Heart left ventricle (tissue), 16 donors: ENCODE measurements at places on chromosomes 5 and 9. TPM values are rescaled to one million over a fixed set of nuclear protein-coding genes. Genes with fewer than 3 reads are reported as not detected.

GRCh38 chr5:67659288-67659687 is 462.7 kb upstream of the CD180 start:
- DNase-seq: no peak

- no peak for DNase-seq
Observed at GRCh38 chr9:33393581-33393980, 8.8 kb downstream of the AQP7 start.

DNA sequence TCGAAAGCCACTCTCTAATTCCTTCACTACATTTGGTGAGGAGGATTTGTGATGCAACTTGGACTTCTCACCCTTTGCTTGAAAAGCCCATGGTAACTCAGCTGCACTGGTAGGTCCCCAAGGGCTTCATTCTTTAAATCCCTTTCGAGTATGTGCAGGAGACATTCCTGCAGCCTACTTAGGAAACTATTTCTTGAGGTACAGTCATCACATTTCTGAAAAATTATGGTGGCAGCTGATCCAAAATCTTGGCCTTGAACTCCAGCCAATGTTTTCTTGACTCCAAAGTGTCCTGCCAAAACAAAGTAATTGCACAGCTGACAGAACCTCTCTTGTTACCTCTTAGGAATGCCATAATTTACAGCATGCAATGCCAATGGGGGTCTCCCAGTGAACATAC is 99.7 kb downstream of the NPR3 start:
- DNase-seq: no peak

- no peak for DNase-seq
Observed at GRCh38 chr5:88489364-88489763, 220.7 kb upstream of the TMEM161B start.

DNA sequence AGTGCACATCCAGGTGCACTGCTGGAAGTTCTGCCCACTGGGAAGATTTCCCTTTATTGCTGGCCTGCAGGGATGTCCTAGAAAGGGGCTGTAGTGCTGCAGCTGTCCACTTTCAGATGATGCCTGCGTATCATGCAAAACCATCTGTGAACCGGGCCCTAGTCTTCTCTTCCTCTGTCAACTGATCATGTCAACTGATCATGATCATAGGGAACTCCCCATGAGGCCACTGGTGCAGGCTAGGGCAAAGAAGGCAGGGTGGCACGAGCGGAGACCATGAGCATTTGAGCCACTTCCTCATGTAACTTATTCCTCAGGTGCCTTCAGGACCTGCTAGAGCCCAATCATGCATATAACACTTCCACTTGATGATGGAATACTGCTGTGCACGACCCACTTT is 4.5 kb upstream of the HSDL2 start:
- no peak for DNase-seq

- no peak for DNase-seq
Observed at GRCh38 chr5:109030360-109031143, 282.9 kb downstream of the FER start.

DNA sequence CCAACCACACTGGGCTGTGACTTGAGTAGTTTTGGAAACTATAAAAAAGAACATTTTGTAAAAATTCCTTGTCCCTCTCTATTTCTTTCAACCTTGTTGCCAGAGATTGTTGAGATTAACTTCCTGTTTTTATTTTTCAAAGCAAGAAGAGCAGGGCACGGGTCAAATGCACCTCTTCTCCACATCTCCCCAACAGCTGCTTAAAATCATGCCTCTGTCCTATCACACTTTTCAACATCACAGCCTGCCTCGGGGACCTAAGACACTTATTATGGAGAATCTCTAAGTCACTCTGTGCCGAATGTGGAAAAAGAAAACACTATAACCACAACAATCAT is 280.3 kb upstream of the TNC start:
- no peak for DNase-seq

- no peak for DNase-seq
Observed at GRCh38 chr5:90644132-90644531, 85.5 kb downstream of the ADGRV1 start.

- no peak for DNase-seq
Observed at GRCh38 chr5:98308231-98308630, 465.2 kb upstream of the RGMB start.

GRCh38 chr9:91958174-91958573 is 8.1 kb upstream of the ROR2 start:
- DNase-seq: peak; percentile 36

- DNase-seq: no peak
Observed at GRCh38 chr5:95631255-95631958, 11.5 kb downstream of the GPR150 start.

DNA sequence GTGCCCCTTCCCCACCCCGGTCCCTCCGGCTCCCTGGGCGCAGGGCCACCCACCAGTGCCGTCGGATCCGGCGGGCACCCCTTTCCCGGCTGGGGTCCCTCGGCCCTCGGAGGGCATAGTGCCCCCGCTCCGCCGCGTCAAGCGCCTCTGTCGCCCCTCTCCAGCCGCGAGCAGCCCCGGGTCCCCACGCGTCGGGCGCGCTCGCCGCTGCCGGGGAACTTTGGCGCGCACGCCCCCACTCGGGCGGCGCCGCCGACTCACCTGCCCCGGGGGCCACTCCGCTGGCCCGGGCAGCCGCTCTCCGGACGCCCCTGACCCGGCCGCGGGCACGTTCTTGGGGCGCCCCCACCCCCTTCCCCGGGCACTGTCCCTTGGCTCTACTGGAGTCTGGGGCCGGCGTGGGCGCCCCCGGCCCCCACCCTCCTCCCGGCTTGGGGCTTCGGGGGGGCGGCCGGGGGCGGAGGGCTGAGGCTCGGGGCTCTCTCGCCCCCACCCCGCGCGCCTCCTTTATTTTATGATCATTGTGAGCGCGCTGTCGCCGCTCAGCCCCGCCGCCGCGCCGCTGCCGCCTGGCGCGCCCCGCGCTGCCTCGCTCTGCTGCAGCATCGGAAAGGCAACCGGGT is 1.1 kb upstream of the FAM78A start:
- no peak for DNase-seq

GRCh38 chr5:57503433-57503832 is 20.8 kb upstream of the ACTBL2 start:
- DNase-seq: no peak

- DNase-seq: no peak
Observed at GRCh38 chr5:8270246-8270645, 401.3 kb downstream of the MTRR start.

GRCh38 chr9:17140418-17140817 is 5.6 kb downstream of the CNTLN start:
- no peak for DNase-seq

DNA sequence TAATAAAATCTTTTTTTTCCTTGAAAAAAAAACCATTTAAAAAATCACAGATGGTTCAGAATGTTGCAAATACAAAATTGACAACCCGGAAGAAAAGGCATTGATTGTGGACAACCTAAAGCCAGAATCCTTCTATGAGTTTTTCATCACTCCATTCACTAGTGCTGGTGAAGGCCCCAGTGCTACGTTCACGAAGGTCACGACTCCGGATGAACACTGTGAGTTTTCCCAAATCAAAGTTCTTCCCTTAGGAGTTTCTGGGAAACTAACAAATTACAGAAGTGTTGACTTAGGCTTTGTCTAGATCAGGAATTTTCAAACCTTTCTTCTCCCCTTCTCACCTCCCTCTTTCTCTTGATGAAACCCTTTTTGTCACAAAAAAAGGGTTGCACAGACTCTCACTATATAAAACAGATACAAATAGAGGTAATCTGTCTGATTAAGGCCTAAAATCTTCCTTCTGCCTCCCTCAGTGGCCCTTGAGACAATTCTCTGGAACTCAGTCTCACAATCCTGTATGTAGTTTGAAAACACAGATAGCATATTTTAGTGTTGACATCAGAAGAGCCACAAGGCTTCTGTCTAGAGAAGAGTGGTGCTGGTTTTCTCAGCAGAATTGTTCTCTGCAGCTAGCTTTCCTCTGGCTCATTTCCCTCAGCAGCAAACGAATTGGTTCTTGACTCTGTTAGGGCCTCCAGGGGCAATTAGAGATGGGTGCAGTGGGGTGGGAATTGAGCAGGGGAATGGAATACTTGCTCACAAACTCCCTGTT is 79.5 kb downstream of the OSMR start:
- DNase-seq: no peak

DNA sequence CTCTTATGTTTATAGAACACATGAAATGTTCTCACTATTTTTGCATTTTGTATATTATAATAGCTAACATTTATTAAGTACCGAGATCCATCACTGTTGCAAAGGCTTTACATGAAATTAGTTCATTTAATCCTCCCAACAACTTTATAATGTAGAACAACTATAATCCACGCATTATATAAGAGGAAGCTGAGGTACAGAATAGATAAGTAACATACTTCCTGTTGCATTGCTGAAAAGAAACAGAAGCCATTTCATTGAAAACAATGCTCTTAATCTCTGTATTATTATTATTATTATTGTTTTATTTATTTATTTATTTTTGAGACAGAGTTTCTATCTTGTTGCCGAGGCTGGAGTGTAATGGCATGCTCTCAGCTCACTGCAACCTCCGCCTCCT is 7.9 kb upstream of the INSYN2B start:
- no peak for DNase-seq

DNA sequence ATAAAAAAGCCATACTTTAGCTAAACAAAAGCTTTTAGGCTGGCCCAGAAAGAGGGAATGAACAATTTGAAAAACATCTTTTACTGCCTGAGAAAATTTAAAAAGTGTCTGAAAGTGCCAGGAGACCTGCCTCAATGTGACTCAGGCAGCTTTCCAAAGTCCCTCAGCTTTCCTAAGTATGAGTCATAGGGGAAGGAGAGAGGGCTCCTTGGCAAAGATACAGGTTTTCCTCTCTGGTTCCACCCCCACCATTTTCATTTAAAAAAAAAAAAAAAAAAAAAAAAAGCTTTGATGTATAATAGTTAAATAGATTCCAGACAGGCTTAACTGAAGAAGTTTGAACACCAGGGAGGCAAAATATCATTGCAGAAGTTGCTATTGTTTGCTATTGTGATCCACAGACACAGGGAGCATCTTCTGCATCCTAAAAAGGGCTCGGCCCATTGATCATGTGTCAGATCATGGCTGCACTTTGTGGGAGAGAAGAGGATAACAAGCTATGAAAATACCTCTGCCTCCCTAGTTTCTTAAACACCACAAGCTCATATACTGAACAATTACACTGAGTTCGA is 71.5 kb downstream of the MRPS27 start:
- no peak for DNase-seq

DNA sequence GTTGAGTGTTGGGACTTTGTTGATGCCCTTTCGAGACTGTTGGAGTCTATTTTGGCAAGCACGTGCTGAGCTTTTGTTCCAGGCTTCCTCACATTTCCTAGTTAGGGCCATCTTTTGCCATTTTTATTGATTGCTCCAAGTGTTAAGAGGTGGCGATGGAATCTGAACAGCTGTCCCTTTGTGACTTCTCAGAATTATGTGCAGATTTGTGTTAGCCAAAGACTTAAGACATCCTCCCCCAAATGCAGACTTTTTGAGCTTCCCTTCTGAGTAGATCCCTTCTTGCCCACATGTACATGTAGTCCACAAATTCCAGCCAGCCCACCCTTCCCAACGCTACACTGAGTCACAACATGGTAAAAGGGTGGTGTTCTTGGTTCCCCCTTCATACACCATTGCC is 59.2 kb downstream of the SPIN1 start:
- DNase-seq: no peak

GRCh38 chr5:77990020-77990419 is 213.9 kb upstream of the TBCA start:
- DNase-seq: no peak

DNA sequence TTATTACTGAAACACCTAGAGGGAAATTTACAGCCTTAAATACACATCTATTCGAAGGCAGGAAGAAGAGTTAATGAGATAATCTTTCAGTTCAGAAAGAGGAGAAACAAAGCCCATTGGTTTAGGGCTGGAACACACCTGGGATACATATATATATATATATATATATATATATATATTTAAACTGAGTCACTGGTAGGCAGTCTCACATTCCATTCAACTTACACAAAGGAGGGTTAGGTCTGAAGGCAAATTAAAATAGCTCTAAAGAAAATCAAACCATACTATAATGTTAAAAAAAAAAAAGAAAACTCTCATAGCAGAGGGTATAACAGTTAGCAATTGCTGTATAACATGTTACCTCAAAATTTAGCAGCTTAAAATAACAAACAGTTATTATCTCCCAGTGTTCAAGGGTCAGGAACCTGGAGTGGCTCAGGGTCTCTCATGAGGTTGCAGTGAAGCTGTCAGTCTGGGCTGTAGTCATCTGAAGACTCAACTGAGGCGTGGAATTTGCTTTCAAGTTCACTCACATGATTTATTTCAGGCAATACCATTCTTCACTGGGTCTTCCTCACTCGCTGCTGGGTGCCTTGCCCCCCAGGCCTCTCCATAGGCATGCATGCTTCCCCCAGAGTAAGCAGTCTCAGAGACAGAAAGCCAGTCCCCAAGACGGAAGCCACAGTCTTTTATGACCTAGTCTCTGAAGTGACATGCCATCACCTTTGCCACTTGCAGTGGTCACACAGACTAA is 332.8 kb downstream of the NSG2 start:
- DNase-seq: no peak

DNA sequence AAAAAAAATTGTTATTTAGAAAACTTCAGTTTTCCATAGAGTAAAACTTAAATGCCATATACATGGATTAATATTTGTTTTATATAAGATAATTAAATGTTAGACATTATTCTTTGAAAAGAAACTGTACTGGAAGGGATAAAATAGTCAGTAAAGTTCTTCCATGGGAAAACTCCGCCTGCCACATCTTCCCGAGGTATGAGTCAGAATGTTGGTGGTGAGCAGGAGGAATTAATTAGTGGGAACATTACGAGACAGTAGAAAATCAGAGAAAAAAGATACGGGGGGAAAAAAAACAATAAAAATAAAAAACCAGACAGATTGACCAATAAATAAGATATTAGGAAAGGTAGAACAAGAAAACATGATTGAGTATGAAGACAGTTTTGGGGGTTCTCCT is 930.3 kb upstream of the C9orf72 start:
- no peak for DNase-seq

- no peak for DNase-seq
Observed at GRCh38 chr5:152676196-152676595, 271.1 kb upstream of the NMUR2 start.

PKD2L2 gene
- 0.08 TPM for polyA plus RNA-seq

PCDHB11 gene
- polyA plus RNA-seq: 0.23 TPM

INSL6 gene
- polyA plus RNA-seq: not detected

TAF11L5 gene
- polyA plus RNA-seq: not detected

TICAM2 gene
- 1.5 TPM for polyA plus RNA-seq

MACIR gene
- 3.7 TPM for polyA plus RNA-seq

GDNF gene
- 0.03 TPM for polyA plus RNA-seq

EQTN gene
- polyA plus RNA-seq: not detected

GABRA1 gene
- not detected for polyA plus RNA-seq

DAB2 gene
- polyA plus RNA-seq: 7.8 TPM

PTPRD gene
- polyA plus RNA-seq: 1.4 TPM

PCDHAC2 gene
- polyA plus RNA-seq: 0.07 TPM

CYLC2 gene
- polyA plus RNA-seq: not detected
